Colonic mucosa (tissue), 4 donors: ENCODE measurements at places on chromosomes 12 and 14.

- no peak for DNase-seq
Observed at GRCh38 chr14:71358209-71358931, 451.1 kb downstream of the PCNX1 start.

DNA sequence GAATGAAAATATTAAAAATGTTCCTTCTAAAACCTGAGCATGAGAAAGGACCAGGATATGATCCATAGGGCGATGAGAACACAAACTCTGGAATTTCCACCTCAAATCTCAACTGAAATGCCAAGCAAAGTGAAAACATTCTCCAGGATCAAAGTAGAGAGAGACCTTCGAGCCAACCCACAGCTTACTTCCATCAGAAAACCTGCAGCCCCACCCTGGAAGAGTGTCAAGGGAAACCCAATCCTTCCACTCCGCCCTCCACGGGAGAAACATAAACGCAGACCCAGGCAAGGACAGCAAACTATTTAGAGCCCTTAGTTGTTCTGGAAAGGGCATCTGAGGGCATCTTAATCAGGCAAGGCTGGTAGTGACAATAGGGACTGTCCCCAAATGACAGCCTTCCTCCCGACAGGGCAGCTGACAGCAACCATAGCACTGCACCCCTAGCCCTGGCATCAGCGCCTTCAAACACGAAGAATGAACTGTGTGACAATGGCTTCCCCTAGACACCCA, 21.8 kb downstream of the SLC15A4 start:
- no peak for DNase-seq

DNA sequence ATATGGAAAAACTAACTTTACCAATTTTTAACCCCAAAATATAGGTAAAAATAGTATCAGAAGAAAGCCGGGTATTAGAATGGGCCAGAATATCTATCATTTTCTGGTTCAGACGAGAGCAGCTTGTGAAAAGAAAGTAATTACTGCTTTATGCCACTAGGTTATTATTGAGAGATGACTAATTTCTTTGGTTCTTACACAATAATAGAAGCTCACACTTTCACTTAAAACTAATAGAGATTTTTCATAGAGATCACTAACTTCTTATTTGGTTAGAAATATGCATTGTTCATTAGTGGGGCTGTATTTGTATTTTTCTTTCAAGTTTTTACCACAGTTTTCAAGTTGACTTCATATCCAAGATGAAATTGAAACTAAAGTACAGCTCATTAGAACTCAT, 1241.2 kb upstream of the FLRT2 start:
- DNase-seq: no peak

- DNase-seq: no peak
Observed at GRCh38 chr14:103361867-103362266, 23.3 kb upstream of the MARK3 start.

GRCh38 chr12:57764662-57765002, 2.2 kb downstream of the CYP27B1 start:
- DNase-seq: peak; percentile 50

DNA sequence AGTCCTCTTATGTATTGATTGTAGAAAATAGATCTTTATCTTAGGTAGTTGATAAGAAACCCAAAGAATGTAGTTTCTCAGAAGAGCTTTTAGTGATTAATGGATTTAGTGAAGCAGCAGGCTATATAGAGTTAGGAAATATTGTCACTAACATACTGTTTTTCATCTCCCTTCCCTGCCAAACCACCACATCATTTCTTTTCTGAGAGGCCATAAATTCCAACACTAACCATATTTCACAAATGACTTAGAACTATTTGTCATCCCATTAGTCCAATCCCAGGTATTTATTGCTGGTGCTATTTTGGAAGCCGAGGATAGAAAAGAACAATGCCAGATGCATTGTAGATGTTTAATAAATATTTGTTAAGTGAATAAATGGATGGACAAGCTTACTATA, 185.7 kb downstream of the KICS2 start:
- DNase-seq: no peak

DNA sequence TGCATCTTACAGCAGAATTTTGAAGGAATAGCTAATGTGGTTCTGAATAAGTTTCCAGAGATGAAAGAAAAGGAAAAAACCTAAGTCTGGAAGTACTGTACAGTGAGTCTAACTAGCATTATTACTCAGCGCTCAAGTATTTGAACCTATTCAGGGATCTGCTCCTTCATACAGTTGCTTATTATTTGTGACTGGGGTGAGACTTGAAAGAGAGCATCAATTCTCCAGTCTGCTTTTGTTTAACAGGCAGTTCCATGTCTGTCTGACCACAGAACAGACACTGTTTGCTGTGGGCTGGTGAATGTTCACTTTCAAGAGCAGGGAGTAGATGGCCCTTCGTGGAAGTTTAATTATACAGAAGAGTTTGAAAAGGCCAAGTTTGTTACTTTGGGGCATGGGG, 9.3 kb downstream of the ETV6 start:
- DNase-seq: no peak

- DNase-seq: no peak
Observed at GRCh38 chr12:92471551-92471950, 231.2 kb upstream of the PLEKHG7 start.

DNA sequence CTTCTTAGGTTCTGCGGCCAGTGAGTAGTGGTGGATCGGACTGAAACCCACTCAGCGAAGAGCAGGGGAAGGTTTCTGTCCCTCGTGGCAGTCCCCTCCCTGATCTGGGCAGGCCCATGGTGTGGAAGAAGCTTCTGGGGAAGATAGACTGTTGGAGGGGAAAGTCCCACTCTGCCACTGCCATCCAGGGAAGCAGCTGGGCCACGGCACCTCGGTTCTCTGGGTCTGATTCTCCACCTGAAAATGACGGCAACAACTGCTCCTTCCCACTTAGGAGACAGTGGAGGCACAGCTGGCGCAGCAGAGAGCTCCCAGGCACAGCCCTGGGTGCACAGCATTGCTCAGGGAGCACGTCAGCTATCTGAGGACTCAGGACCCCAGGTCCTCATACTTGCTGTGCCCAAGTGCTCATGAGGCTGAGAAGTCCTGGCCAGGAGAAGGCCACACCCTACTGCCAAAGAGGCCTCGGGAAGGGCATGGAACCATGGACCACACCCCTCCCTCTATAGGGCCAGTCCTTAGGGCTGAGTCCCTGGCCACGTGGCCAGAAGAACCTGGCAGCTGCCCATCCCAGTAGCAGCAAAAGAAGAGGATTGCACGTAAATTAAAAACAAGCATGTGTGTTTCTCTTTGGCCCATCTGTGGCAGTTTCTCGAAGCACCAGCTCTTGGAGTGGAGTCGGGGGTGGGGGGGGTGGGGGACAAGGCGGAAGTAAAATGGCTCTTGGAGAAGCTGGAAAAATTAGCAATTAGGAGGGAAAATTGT, 85.3 kb upstream of the BCL11B start:
- DNase-seq: no peak

GRCh38 chr14:39319381-39319780, 85.7 kb downstream of the MIA2 start:
- DNase-seq: no peak
